ENCODE measurements at places on chromosomes 7 and 10. TPM values are rescaled to one million over a fixed set of nuclear protein-coding genes. Genes with fewer than 3 reads are reported as not detected.

GRCh38 chr7:2882111-2882510 is 38.0 kb upstream of the GNA12 start:
- DNase-seq, result no peak

- DNase-seq, result no peak
Observed at GRCh38 chr10:71252220-71252619, 39.9 kb downstream of the UNC5B start.

UFSP1 gene
- total RNA-seq, result 2.7 TPM

DNA sequence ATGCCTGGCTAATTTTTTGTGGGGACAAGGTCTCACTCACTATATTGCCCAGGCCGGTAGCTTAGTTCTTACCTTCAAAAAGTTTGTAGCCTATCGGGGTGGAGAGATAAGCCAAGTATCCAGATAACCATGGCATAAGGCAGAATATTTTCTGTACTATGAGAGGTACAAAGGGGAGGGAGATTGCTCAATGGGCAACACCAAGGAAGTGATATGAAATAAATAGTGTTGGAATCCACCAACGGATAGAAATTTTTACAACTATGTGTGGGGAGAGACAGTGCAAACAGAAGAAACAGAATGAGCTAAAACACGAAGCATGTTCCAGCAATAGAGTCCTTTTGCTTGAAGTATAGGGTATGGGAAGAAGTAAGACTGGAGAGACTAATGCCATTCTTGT is 8.1 kb downstream of the SCD start:
- DNase-seq, result no peak

GRCh38 chr7:82091126-82091684 is 321.4 kb upstream of the HGF start:
- no peak for DNase-seq

NPC1L1 gene
- 2.2 TPM for total RNA-seq

FAM25C gene
- not detected for total RNA-seq

GRCh38 chr7:4177001-4177400 is 505.1 kb upstream of the FOXK1 start:
- DNase-seq, result no peak

DNA sequence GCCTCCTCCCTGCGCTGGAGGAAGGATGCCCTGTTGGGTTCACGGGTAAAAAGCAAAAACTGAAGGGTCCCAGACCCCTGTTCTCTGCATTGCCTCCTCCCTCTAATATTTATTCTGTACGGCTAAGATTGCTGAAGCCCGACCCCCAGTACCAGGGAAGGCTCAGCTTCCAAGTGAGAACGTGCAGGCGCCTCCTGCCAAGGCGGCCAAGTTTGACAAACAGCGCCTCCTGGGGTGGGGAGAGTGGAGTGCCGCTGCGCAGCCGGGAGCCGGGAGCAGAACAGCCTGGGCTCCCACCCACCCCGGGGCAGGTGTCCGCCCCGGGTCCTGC is 4.7 kb upstream of the EBF3 start:
- DNase-seq, result no peak

TRIM73 gene
- 2.5 TPM for total RNA-seq

DNA sequence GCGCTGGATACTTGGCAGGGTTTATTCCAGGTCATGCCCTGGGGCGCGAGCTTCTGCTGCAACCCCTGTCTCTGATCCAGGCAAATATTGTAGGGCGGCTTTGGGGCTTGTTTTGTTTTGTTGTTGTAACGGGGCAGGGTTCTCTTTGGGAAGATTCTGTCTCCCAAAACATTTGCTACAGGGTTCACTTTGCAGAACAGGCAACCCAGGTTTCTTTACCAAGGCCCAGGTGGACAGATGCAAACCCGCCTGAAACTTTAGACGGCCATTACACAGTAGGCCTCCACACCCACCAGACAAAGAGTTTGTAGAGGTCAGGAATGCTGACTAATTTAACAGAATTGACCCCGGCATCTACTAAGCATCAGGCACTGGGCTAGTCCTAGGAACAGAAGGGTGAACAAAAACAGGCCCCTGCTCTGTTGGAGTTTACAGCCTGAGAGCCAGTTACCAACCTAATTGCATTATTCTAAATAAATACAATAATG is 567 bp upstream of the CDCA7L start:
- DNase-seq, result no peak

KLF14 gene
- not detected for total RNA-seq

DNA sequence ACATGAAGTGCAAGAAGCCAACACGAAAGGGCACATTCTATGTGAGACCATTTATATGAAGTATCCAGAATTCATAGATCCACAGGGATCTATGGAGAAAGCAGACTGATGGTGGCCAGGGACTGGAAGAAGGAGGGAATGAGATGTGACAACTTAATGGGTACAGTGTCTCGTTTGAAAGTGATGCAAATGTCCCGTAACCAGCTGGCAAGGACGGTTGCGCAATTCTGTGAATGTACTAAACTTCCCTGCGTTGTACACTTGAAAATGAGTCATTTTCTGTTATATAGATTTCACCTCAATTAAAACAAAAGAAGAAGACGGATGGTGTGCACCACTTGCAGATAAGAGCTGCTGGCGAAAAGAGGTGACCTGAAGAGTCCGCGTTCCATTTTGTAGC is 861.1 kb downstream of the TYW1 start:
- no peak for DNase-seq

- DNase-seq, result no peak
Observed at GRCh38 chr7:37081436-37081835, 357.1 kb upstream of the AOAH start.

DNA sequence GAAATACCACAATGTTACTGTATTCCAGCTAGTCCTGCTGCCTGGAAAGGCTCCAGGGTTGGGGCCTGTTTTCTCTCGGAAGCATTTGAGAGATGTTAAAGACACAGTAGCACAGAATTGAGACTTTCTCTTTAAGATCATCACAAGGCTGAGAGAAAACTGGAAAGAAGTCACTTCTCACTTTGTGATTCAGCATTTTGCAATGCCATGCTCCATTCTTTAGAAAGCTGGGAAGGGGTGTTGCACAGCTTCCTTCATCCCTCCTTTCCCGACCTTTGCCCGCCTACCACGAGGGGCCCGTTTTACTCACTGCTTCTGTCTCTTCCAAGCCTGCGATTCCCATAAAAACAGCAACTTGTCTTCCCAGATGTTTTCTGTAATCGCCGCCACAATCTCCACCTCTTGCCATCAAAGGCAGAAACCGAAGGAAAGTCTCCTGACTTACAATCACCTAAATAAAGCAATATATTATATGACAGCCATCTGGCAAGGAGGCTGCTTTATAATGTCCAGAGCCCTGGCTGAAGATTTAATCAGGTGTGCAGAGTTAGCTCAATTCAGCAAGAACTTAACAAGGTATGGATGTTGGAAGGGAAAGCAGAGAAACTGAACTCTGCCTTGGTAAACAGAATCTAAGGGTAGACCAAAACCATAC is 18.9 kb downstream of the NOD1 start:
- DNase-seq, result no peak

DNA sequence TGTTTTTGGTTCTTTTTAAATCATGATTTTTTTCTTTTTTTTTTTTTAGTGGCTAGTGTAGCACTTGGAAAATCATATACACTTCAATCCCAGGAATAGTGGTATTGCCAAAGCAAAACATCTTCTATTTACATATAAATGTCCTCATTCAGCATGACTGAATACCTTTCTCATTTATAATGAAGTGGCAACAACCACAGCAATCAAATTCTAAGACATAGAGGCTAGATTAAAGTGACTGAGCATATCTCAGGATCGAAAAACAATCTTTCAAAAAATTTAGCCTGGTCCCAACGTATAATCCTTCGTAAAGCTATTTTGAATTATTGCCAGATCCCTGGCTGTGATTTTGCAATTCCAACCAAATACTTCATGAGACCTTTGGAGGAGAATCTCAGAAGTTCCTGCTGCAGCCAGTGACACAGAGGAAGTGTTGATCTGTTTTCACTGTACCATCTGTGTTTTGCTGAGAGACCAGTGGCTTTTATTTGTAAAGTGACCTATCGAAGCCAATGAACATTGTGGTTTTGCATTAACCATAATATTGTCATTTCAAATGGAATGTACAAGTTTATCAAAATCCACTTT is 29.8 kb upstream of the SP8 start:
- no peak for DNase-seq

GRCh38 chr10:48716416-48716815 is 31.7 kb downstream of the WDFY4 start:
- DNase-seq, result no peak

DNA sequence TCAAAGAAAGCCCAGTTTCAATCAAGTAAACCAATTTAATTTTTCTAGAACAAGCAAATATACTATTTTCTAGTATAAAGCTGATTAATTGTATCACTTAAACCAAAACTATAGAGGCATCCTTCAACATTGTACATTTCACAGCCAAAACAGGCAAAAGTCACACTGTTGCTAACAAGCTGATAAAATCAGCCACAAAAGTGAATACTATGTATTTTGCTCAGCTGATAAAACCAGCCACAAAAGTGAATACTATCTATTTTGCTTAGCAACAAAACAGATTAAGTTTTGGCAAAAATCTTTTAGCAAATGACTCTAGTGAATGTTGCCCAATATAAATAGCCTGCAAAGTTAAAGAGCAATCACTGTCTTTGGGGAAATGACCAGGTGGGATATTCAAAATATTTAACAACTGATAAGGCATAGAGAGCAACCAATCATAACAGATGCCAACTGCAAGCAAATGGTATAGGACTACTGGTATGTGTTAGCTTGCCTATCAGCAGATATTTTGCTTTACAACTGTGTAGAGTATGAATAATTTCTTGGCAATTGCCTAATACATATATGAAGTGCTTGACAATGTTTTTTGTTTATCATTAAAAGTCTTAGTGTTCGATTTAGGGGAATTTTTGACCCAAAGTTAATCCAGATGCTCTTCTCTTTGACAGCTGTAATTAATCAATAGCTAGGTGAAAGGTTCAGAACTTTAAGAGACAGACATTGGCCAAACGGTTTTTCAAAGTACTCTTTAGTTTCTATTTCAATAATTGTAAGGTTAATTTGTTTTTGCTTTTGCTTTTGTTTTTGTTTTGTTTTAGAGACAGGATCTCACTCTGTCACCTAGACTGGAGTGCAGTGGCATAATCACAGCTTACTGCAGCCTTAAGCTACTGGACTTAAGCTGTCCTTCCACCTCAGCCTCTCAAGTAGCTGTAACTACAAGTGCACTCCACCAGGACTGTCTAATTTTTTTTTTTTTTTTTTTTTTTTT is 44.4 kb upstream of the SP4 start:
- no peak for DNase-seq

DNA sequence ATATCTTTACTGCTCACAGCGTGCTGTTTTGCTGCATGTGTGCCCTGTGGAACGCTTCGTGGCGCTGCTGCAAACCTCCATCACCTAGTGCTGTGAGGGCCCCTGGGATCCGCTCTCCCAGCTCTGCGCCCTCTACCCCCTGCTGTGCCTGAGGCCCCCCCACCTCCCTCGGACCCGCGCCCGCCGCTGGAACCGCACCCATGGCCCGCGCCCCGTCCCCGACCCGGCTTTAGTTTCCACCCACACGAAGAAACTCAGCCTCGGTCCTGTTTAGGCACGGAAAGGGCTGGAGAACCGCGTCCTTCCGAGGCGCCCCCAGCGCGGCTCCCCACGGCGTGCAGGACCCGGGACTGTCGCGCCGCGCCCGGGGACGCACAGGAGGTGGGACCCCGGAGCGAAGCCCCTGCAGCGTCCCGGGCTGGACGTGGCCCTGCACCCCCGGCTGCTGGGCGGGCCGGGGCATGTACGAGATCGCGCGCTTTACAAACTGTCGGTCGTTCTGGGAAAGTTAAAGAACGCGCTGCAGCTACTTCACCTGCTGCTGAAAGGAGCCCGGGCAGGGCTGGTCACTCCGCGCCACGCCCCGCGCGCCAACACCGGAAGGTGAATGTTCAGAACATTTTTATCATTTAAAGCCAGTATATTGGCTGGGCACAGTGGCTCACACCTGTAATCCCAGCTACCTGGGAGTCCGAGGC is 54.3 kb downstream of the BMS1 start:
- DNase-seq, result no peak

DNA sequence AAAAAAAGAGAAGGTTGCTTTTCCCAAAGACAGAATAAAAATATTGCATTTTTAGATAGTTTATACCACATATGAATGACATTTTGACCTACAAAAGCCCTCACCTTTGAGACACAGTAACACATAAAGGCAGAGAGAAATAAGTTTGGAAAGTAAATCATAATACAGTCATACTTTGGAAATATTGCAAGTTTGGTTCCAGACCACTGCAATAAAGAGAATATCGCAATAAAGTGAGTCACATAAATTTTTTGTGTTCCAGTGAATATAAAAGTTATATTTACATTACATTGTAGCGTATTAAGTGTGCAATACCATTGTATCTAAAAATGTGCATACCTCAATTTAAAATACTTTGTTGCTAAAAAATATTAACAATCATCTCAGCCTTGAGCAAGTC is 40.3 kb downstream of the CCDC71L start:
- DNase-seq, result no peak

LIPM gene
- total RNA-seq, result not detected

TDRD1 gene
- total RNA-seq, result not detected

Data from thoracic aorta (tissue), 2 donors.